Thoracic aorta (tissue), 2 donors: ENCODE measurements at places on chromosomes 16 and 17. TPM values are rescaled to one million over a fixed set of nuclear protein-coding genes. Genes with fewer than 3 reads are reported as not detected.

DNA sequence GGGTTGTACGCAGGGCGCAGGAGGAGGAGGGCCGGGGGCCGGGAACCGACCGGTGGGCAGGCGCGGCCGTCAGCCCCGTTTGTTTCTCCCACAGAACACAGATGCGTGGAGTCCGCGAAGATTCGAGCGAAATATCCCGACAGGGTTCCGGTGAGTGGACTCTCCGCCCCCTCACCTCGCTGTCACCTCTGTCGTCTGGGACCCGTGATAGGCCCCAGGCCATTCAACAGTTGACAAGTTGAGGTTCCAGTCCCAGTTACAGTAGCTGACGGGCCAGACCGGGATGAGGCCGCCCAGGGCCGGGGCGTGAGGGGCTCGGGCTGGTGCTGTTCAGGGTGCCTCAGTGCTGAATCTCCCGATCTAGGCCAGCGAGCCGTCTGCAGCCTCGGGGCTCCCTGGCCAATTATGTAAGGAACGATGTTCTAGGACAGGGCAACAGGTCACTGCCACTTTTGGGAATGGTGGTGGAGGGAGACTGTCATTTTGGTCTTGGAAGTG lies 628 bp downstream of the GABARAPL2 start:
- H3K36me3 ChIP-seq: peaks cover 8% of the 10 kb centered on the region
- H3K27me3 ChIP-seq: no peaks in the 10 kb centered on the region
- peaks cover 62% of the 10 kb centered on the region for H3K4me1 ChIP-seq
- DNase-seq: no peak

- peak overlapping the region; percentile 52 for H3K4me3 ChIP-seq
- no peaks in the 10 kb centered on the region for H3K27me3 ChIP-seq
- peaks cover 4% of the 10 kb centered on the region for H3K4me1 ChIP-seq
- no peak for DNase-seq
- peak overlapping the region; percentile 74 for H3K27ac ChIP-seq
Measured at GRCh38 chr17:57356153-57356718, 99.9 kb downstream of the MSI2 start.

GRCh38 chr17:40170325-40170724 lies 6.9 kb upstream of the RAPGEFL1 start:
- peaks cover 53% of the 10 kb centered on the region for H3K36me3 ChIP-seq
- no peaks in the 10 kb centered on the region for H3K4me1 ChIP-seq
- no peak overlapping the region for H3K4me3 ChIP-seq

GRCh38 chr17:2688351-2689342 lies 22.9 kb downstream of the CLUH start:
- no peaks in the 10 kb centered on the region for H3K27me3 ChIP-seq
- no peak overlapping the region for H3K27ac ChIP-seq
- peaks cover 9% of the 10 kb centered on the region for H3K4me1 ChIP-seq
- DNase-seq: no peak
- peaks cover 17% of the 10 kb centered on the region for H3K36me3 ChIP-seq

DNA sequence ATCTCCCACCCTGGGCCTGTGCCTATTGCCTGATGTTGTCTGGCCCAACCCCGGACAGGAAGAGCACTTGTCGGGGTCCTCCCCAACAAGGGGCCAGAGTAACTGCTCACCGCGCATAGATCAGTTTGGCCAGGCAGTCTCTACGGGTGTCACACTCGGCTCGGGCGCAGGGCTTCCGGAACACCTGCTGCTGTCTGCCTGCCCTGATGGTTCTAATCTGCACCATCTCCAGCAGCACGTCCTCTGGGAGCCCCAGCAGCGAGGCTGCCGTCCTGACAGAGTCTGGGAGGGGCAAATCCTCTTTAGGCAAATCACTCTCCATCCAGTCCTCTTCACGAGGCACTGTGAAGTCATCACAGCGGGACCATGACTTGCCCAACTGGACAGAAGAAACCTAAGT lies 24.0 kb downstream of the MYO19 start:
- no peak for DNase-seq
- no peaks in the 10 kb centered on the region for H3K4me1 ChIP-seq
- no peak overlapping the region for H3K4me3 ChIP-seq
- H3K36me3 ChIP-seq: peaks cover 24% of the 10 kb centered on the region
- H3K27ac ChIP-seq: no peak overlapping the region

DNA sequence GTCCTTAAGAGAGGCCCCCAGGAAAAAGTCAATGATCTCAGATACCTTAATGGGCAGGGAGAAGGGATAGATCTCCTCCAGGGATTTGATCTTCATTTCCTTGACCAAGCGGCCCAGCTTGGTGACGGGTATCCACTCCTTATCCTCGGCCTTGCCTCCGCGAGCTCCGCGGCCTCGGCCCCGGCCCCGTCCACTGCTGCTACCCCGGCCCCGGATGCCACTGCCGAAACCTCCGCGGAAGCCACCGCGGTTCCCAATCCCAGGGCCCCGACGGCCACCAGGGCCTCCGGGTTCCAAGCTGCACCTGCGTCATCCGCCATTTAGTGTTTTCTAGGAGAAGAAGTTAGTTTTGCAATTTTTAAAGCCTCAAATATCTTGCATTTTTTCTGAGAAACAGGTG lies 65.2 kb upstream of the KIF2B start:
- H3K4me1 ChIP-seq: no peaks in the 10 kb centered on the region
- no peaks in the 10 kb centered on the region for H3K27me3 ChIP-seq
- no peak overlapping the region for H3K4me3 ChIP-seq
- no peak for DNase-seq

DNA sequence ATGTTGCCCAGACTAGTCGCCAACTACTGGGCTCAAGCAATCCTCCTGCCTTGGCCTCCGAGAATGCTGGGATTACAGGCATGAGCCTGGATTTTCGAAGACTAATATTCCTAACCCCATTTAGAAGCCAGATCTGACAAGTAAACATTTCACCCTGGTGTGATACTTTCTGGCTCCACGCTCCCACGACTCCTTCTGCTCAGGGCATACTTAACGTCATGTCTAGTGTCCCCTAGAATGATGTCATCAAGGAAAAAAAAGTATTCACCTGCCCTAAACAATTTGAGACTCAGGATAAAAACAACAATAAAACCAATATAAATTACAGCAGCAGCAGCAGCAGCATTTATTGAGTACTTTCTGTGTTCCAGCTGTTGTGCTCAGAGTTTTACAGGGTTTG lies 13.2 kb downstream of the ITGB3 start:
- no peak for DNase-seq
- peak overlapping the region; percentile 49 for H3K27ac ChIP-seq
- peaks cover 6% of the 10 kb centered on the region for H3K36me3 ChIP-seq
- no peak overlapping the region for H3K4me3 ChIP-seq
- no peaks in the 10 kb centered on the region for H3K27me3 ChIP-seq

DNA sequence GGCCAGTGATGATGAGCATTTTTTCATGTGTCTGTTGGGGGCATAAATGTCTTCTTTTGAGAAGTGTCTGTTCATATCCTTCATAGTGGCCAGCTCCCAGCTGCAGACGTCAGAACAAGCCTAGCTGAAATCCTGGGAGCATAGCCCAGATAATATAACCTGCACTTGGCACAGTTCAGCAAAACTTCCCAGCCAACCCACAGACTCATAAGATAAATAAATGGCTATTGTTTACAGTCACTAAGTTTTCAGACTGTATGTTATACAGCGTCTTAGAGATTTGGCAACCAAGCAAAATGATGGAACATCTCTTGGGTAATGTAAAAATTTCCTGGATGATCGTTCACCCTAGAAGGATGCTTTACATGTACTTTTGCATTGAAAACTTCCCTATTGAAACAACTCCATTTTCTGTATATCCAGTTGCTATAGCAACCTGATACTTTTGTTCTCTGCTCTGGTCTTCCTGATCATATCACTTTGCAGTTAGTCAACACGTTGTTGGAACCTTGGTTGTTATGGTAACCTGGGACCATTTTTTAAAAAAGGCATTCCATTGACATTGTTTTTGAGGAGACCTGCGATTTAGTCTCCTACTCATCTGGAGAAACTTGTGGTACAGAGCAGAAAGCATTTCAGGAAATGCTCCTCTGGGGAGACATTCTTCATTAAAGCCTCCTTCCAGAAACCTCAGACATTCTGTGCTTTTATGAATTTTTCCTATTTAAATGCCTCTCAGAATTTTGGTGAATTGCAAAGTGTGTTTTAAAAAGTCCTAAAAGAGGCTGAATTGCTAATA lies 378.7 kb downstream of the HS3ST4 start:
- H3K4me1 ChIP-seq: no peaks in the 10 kb centered on the region
- no peaks in the 10 kb centered on the region for H3K36me3 ChIP-seq
- no peak overlapping the region for H3K27ac ChIP-seq
- H3K4me3 ChIP-seq: no peak overlapping the region

- no peak overlapping the region for H3K4me3 ChIP-seq
- H3K36me3 ChIP-seq: no peaks in the 10 kb centered on the region
- no peak for DNase-seq
- H3K4me1 ChIP-seq: no peaks in the 10 kb centered on the region
Measured at GRCh38 chr17:41048441-41048840, 1.3 kb upstream of the KRTAP2-1 start.

DNA sequence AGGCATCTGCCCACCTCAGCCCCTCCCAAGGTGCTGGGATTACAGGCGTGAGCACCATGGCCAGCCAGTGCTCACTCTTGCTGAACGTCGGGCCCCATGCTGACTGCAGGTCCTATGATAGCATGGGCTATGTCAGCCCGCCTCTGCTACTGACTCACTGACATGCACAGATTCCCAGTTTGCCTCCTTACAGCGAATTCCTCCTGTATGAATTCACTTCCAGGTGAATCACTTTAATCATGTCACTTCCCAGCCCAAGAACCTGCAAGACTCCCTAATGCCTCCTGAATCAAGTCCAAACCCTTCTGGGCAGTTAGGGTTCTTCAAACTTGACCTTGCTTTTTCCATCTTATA lies 16.1 kb upstream of the UBTF start:
- no peaks in the 10 kb centered on the region for H3K4me1 ChIP-seq
- H3K27me3 ChIP-seq: no peaks in the 10 kb centered on the region
- H3K4me3 ChIP-seq: no peak overlapping the region

- H3K4me1 ChIP-seq: peaks cover 7% of the 10 kb centered on the region
- no peak overlapping the region for H3K27ac ChIP-seq
- DNase-seq: no peak
- no peaks in the 10 kb centered on the region for H3K36me3 ChIP-seq
- no peak overlapping the region for H3K4me3 ChIP-seq
Measured at GRCh38 chr17:7721612-7722011, 4.1 kb downstream of the DNAH2 start.

GRCh38 chr17:61770043-61770442 lies 93.3 kb downstream of the BRIP1 start:
- no peak overlapping the region for H3K27ac ChIP-seq
- no peak for DNase-seq
- H3K4me3 ChIP-seq: no peak overlapping the region
- H3K27me3 ChIP-seq: no peaks in the 10 kb centered on the region
- H3K36me3 ChIP-seq: no peaks in the 10 kb centered on the region

DNA sequence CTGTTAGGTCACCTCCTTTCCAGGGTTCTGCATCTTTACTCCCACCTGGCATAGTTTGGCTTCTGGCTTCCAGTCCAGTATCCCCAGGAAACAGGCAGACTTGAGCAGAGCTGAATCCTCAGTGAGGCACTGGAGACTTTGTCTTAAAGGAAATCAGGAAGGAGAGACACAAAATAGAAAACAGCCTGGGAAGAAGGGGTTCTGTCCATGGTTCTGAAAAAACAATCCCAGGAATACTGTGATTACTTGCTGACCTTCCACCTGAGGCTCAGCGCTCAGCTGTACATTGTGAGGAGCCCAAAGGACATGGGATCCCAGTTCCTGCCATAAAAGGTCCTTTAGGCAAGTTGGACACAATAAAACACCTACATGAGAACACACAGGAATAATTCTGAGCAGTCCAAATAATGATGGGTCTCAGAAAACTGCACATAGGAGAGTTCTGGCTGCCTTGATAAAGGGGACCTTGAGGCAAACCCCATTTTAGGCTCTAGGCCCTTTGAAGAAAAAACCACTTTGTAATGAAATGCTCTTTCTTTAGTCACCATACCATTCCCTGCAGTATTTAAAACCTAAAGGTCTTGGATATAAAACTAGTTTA lies 81.4 kb upstream of the CRHR1 start:
- H3K27ac ChIP-seq: no peak overlapping the region
- H3K4me3 ChIP-seq: no peak overlapping the region
- H3K4me1 ChIP-seq: no peaks in the 10 kb centered on the region
- no peaks in the 10 kb centered on the region for H3K36me3 ChIP-seq
- no peak for DNase-seq

GRCh38 chr17:60545465-60546191 lies 19.6 kb upstream of the APPBP2 start:
- no peaks in the 10 kb centered on the region for H3K27me3 ChIP-seq
- no peaks in the 10 kb centered on the region for H3K4me1 ChIP-seq
- no peaks in the 10 kb centered on the region for H3K36me3 ChIP-seq
- DNase-seq: no peak
- H3K27ac ChIP-seq: no peak overlapping the region
- no peak overlapping the region for H3K4me3 ChIP-seq

DNA sequence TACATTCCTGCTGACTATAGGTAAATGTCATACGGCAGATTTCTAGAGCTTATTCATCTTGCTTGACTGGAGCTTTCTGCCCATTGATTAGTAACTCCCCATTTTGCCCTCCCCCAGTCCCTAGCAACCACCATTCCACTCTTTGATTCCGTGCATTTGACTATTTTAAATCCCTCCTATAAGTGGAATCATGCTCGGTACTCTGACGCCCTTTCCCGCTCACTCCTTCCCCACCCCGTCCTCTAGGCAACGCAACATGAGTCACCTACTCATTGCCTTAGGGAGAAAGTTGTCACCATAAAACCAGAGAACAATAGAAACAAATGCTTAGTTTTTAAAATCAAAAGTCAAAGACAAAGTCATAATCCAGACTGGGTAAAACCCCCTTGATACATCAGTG lies 45.5 kb upstream of the RBBP6 start:
- H3K36me3 ChIP-seq: no peaks in the 10 kb centered on the region
- H3K4me3 ChIP-seq: no peak overlapping the region
- no peaks in the 10 kb centered on the region for H3K4me1 ChIP-seq
- no peak for DNase-seq
- H3K27ac ChIP-seq: no peak overlapping the region
- no peaks in the 10 kb centered on the region for H3K27me3 ChIP-seq

- H3K4me3 ChIP-seq: no peak overlapping the region
- no peak for DNase-seq
- H3K36me3 ChIP-seq: no peaks in the 10 kb centered on the region
- H3K4me1 ChIP-seq: no peaks in the 10 kb centered on the region
Measured at GRCh38 chr16:15398618-15399316, 3.2 kb downstream of the MPV17L start.

- no peaks in the 10 kb centered on the region for H3K27me3 ChIP-seq
- no peak overlapping the region for H3K27ac ChIP-seq
- DNase-seq: no peak
- H3K36me3 ChIP-seq: peaks cover 70% of the 10 kb centered on the region
Measured at GRCh38 chr16:74304164-74304834, 7.7 kb downstream of the PSMD7 start.

KRTAP2-1 gene
- total RNA-seq: not detected

GSDMA gene
- total RNA-seq: 1.2 TPM

SPATA20 gene
- total RNA-seq: 118 TPM

PRDM7 gene
- total RNA-seq: not detected

PRSS53 gene
- 10.6 TPM for total RNA-seq

DBF4B gene
- 7.8 TPM for total RNA-seq

KRT32 gene
- not detected for total RNA-seq

RAB11FIP4 gene
- 3.7 TPM for total RNA-seq

EME1 gene
- not detected for total RNA-seq

PPL gene
- total RNA-seq: 28.8 TPM

TP53TG3 gene
- not detected for total RNA-seq
